Suppressor macrophage treated with lipopolysaccharide for 1 hour (primary cell): ENCODE measurements at places on chromosomes 3 and 15.

- DNase-seq = no peak
Measured at GRCh38 chr3:41216993-41217392, 17.7 kb downstream of the CTNNB1 start.

DNA sequence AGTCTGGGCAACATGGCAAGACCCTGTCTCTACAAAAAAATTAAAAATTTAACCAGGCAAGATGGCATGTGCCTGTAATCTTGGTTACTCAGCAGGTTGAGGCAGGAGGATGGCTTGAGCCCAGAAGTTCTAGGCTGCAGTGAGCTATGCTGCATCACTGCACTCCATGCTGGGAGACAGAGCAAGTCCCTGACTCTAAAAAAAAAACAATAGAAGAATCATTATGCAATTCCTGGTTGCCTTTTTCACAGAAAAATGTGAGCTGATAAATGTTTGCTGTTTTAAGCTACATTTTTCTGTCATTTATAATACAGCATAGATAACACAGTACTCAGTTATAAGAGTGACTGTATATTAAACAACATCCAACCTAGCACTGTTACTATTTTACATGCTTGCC is 148.8 kb downstream of the SCAPER start:
- no peak for DNase-seq

GRCh38 chr15:39283531-39283930 is 297.3 kb upstream of the THBS1 start:
- no peak for DNase-seq

GRCh38 chr3:14783480-14784086 is 35.2 kb upstream of the FGD5 start:
- DNase-seq = no peak

DNA sequence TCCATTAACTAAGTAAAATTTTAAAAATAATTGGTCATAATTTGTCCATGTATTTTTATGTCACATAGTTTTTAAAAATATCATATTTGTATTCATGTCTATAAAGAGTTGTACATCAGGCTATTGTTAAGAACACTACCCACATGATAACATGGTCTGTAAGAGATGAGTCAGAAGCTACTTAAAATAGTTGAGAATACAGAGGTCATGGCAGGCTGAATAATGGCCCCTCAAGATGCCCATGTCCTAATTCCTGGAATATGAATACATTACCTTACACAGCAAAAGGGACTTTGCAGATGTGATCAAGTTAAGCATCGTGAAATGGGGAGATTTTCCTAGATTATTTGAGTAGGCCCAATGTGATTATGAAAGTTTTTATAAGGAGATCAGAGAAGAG is 782.9 kb upstream of the GOLIM4 start:
- DNase-seq = no peak

DNA sequence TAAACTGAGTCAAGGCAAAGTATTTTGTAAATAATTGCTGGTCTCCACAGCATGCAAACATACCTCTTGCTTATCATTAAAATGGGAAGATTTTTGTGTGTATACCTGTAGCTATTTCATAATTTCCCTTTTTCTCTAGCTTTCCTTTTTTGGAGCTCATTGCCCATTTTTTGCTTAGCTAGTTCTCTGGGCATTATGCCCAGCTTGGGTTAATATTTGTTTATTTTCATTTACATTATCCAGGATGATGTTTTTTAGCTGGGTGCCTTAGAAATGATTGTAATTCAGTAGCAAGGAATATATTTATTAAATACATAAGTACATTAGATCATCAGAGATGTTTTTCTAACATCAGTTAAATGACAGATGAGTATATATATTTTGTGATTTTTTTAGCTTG is 1271.7 kb upstream of the GBE1 start:
- no peak for DNase-seq

- no peak for DNase-seq
Measured at GRCh38 chr3:29338377-29338776, 57.5 kb downstream of the RBMS3 start.

- no peak for DNase-seq
Measured at GRCh38 chr3:88810455-88810854, 297.0 kb upstream of the EPHA3 start.

DNA sequence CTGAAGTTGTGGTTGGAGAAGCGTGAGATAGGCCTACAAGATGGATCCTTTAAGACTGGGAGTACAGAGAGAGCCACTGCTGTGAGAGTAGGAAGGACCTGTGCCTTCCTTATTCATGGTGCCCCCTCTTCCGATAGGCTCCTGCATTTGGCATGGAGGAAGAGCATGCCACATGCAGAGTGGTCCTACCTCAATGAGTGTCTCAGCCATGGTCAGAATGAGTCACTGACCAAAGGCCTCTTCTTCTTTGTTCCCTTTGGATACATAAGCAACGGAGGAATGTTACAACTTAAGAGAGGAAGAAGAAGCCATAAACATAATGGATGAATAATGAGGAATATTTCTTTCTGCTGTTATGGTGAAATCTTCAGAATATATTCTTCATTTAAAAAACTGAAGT is 681.2 kb upstream of the GRM7 start:
- DNase-seq = no peak

GRCh38 chr15:66617137-66618090 is 51.6 kb upstream of the LCTL start:
- peak; percentile 89 for DNase-seq

GRCh38 chr15:28994831-28995596 is 109.2 kb downstream of the APBA2 start:
- peak; percentile 61 for DNase-seq

- DNase-seq = peak; percentile 2
Measured at GRCh38 chr3:132785292-132785691, 63.1 kb upstream of the NPHP3 start.

DNA sequence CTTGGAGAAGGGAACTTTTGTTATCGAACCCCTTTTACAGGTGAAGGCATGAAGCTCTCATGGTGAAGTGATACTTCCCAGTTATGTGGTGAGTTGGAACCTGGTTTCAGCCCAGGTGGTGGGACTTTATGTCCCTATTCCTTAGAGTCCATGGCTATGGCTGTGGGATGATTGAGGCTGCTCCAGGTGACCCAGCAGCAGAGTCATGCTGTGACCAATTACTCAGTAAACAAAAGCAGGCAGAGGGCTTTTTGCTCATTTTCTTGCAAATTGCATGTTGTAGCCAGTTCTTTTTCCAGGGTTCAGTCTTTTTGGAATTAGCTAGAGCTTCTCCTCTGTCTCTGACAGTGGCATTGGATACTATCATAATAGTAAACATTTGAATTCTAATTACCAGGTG is 70.7 kb downstream of the CACNA2D3 start:
- DNase-seq = no peak

DNA sequence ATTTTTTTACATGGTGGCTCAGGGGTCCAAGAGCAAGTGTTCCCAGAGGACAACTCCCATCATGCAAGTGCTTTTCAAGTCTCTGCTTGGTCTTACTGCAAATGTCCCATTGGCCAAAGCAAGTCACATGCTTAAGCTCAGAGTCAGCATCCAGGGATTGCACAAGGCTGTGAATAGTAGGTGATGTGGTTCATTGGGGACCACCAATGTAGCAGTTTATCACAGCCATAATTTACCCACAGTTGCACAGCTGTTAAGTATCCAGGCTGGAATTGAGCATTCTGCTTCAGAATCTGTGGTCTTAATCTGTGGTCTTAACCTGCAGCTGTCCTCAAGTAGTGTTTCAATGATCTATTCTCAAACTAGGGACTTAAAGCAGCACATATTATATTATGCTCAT is 71.4 kb upstream of the PLCL2 start:
- DNase-seq = no peak

DNA sequence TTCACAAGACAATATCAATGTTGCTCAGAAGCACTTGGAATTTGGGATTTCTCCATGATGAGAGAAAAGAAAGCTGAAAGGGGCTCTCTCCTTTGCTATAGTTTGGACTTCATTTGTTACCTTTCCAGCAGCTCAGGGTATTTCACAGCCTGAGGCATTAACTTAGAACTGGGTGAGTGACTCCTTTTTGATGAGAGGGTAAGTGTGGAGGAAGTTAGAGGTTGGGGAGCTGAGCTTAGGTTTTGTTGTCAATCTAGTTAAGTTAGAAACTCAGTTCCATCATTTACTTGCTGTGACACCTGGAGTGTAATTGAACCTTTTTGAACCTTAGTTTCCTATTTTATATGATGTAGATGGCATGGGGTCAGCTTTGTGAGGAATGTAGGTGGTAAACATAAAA is 359.1 kb downstream of the PDCD6IP start:
- no peak for DNase-seq

DNA sequence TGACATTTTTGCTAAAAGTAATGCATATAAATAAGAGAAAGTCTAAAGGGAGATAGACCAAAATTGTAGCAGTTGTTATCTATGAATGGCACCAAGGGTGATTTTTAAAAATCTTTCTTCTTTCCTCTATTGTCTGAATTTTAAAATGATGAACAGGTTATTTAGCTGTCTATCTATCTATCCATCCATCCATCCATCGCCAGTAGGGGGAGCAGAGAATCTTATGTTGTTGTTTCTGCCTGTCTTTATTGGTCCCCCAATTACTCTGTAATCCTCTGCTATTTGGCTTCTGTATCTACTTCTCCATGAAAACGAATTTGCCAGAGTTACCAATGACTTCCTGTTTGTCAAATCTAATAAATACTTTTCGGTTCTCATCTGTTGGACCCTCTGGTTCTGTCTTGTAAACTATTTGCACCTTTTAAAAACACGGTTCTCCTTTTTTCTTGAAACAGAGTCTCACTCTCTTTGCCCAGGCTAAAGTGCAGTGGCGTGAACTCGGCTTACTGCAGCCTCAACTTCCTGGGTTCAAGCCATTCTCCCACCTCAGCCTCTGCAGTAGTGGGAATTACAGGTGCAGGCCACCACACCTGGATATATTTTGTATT is 86.0 kb downstream of the ECT2 start:
- peak; percentile 53 for DNase-seq

DNA sequence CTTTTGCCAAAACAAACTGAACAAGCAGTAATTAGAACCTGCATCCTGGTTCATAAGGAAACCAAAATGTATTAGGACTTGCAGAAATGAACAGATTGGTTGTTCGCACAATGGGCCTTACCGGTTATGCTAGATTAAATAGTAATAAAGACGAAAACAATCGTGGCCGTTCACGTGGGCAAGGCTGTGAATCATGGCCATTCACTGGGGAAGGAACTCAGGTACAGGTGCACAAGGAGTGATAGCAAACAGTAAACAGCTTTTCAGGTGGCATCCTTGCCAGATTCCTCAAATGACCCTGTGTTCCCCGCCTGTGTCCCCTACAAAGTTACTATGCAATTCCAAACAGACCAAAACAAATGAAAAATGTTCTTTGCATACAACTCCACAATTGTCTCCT is 8.2 kb downstream of the LRIG1 start:
- no peak for DNase-seq

DNA sequence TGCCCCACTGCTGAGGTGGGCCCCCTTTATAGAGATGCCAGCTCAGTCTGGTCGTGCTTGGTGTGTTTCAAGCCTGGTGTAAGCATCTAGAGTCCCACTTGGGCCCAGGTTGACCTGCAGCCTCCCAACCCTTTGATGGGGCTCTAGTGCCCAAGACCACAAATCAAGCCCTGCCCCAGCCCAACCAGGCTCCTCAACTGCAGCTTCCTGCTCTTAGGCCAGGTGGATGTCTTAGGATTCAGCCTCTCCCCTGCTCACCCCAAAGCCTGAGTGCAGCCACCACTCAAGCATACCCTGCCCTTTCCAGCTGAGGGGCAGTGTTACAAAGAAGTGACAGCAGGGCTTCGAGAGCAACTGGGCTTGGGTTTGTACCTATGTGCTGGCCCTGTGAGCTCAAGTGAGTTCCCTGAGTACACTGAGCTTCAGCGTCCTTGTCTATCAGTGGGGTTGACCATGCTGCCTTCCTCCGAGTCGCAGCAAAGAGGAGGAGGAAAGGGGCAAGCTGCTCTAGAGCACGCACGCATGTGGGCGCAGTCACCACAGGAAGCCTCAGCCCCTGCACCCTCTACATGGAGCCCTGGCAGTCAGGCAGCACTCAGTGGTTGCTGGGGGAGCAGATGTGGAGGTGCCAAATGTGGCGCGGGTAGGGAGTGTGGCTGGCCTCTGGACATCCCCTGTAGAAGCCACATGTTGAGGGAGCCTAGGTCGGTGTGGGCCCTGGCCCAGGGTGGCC is 120.7 kb downstream of the EEFSEC start:
- no peak for DNase-seq

GRCh38 chr3:72144773-72145505 is 360.0 kb upstream of the PROK2 start:
- DNase-seq = peak; percentile 58

- no peak for DNase-seq
Measured at GRCh38 chr3:36941162-36941561, 3.7 kb downstream of the TRANK1 start.

DNA sequence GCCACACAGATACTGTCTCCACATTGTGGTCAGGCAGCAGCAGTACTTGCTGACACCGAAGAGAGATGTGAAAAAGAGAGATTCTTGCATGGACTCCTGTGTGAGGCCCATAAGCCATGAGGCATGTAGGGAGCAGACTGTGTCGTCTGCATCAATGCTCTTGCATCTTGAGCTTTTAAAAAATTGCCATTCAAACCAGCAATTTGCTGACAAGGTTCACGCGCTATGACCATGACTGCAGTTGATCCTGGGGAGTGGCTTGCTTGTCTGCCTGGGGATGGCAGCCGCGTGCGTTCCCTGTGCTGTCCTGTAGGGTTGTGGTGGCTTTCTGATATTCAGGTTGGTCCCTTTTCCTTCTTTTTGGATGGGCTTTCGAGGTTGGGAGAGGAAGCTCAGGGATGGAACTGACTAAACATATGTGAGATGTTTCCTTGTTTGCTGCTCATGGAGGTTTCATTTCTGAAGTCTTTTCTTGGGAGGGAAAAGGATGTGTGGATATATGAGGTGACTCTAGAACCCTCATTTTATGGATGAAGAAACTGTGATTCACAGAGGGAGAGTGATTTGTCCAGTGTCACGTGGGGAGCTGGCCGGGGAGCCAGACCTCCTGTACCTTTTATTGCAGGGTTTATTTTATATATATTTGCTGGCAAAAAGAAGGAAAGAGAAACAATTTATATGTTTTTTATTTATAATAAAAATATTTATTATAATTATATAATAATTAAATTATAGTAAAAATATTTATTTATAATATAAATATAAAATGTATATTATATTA is 48.6 kb downstream of the LPP start:
- DNase-seq = no peak

GRCh38 chr15:40436116-40436891 is 4.4 kb upstream of the BAHD1 start:
- no peak for DNase-seq

- no peak for DNase-seq
Measured at GRCh38 chr3:13231781-13232666, 158.8 kb upstream of the IQSEC1 start.

DNA sequence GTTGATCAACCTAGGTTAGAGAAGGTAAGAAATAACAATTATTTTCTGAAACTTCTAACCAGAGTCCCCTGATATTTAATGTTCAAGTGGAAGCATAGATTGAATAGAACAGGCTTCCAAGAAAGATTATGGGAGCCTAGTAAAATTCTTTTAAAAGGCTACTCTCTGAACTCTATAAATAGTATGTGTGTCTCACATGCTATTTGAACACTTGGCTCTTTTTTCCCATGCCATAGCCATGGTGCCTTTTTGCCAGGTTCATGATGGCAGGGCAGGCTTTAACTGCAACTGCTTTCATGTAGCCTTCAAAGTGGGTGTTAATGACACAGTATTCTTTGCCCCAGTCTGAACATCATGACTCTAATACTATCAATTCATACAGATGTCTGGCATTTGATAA is 22.9 kb upstream of the STRIT1 start:
- no peak for DNase-seq
